Dermis blood vessel endothelial cell (primary cell): ENCODE measurements at places on chromosomes 6 and 20. TPM values are rescaled to one million over a fixed set of nuclear protein-coding genes. Genes with fewer than 3 reads are reported as not detected.

- DNase-seq, result no peak
Observed at GRCh38 chr20:45218124-45218523, 3.0 kb upstream of the SEMG2 start.

DNA sequence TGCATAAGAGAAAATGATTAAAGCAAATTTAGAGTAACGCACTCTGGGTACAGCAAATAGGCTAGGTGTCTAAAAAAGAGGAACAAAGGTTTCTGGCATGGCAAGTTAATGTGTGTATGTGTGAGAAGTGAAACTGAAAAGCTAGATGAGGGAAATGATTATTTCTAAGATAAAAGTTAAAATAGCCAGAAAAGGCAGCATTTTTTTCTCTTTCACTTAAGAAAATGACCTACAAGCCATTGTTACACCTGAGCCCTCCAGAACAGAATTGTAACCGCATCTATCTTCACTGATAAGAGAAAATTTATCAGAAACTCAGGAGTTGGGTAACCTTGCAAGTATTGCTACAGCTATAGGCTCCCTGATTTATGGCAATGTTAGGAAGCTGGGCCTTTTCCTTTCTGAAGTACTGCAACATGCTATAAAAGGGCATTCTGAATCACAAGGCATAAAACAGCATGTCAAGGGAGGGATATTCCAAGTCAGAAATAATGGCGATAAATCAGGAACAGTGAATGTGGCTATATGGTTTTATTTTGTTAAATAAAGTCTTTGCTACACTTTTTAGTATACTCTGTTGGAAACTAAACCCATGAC lies 395.3 kb downstream of the TBC1D32 start:
- no peak for DNase-seq

GRCh38 chr20:17951323-17951722 lies 17.3 kb downstream of the SNX5 start:
- DNase-seq, result no peak

The TGM3 gene
- not detected in 2 replicates for total RNA-seq

The DEFB126 gene
- total RNA-seq, result not detected in 2 replicates

The ADGB gene
- total RNA-seq, result not detected in 2 replicates

The MUC21 gene
- total RNA-seq, result not detected in 2 replicates
